ENCODE measurements at places on chromosomes 1 and 21.

GRCh38 chr1:92481599-92481925 is 5.2 kb downstream of the GFI1 start:
- DNase-seq = no peak

GRCh38 chr1:153698923-153699714 is 20.6 kb downstream of the NPR1 start:
- DNase-seq = no peak

- DNase-seq = no peak
Measured at GRCh38 chr1:62572476-62572875, 24.8 kb upstream of the ANGPTL3 start.

DNA sequence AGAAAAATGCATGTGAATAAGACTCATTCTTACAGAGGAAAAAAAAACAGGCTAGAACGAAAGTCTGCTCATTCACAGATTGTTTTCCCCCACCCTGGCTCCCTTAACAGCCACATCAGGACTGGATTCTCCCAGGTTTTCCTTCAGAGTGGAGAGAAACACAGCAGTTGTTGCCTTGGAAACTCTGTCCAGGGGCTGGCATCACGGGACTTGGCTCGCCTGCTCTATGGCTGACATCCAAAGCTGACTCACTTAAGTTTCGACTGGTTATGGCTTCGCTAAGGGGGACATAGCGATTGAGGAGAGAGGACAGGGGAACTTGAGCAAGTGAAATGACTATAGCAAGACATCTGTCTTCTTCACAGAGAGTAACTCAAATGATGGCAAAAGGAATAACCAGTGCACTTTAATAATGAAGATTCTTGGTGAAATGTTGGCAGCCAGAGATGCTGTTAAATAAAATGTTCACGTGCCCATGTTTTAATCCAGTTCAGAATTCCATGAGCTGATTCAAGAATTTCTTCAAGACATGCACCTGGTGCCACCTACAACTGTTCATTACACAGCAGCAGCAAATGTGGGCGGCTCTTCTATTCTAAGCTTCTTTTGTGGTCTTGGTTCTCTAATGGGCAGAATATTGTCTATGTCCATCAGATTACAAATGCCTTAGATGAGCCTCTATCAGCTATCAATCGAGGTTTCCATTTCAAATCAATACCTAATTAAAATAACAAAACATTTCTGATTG is 21.8 kb downstream of the MIS18A start:
- peak; percentile 8 for DNase-seq

DNA sequence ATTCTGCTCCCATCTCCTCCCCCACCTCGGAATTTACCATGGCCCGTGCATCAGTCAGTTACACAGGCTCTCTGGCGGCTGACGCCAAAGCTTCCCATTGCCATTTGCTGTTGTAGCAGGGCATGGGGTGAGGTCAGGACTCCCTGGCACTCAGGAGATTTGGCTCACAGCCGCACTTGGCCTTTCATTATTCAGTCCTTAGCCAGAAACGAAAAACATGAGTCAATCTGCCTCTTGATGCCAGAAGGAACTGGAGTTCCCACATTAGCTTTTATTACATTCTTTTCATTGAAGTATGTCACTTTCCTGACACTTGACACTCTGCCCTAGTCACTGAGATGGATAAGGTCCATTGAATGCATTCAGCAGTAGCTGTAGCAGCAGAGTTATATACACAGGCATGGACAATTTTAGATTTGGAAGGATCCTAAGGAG is 260.6 kb downstream of the CACNA1E start:
- no peak for DNase-seq

DNA sequence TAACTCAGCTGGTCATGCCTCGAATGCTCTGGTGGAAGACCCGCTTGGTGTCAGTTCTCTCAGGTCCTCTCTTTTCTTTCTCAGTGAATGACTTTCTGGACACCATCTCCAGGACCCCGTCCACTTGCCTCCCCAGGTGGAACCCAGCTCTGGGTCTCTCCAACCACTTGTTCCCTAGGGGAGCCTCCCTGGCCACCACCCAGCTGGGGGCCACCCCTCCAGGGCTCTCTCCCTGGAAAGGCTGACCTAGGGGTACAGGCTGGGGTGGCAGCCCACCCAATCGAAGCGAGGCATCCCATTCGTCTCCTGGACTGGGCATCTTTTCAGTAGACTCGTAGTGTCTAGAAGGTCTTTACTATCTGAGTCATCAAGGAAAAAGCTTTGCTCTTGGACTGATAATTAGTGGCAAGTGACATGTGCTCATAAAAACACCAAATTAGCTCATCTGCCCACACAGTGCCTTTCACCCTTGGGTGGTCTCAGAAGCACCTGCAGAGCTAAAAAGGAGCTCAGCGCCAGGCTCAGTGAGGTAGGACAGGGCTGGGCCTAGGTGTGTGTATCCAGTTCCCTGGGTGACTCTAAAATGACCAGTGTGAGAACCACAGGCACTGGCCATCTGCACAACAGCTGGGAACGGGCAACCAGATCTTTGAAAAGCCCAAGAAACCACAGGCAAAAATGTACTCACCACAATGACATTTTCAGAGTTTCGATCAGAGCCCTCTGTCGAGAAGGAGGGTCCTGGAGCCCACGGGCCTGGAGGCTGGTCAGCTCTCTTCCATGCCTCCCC is 2.4 kb upstream of the PDXK start:
- no peak for DNase-seq

All from NCI-H1417 treated with DMSO at 0.1 percent for 48 hours (cell line).